ENCODE measurements at places on chromosomes 16 and 17.

DNA sequence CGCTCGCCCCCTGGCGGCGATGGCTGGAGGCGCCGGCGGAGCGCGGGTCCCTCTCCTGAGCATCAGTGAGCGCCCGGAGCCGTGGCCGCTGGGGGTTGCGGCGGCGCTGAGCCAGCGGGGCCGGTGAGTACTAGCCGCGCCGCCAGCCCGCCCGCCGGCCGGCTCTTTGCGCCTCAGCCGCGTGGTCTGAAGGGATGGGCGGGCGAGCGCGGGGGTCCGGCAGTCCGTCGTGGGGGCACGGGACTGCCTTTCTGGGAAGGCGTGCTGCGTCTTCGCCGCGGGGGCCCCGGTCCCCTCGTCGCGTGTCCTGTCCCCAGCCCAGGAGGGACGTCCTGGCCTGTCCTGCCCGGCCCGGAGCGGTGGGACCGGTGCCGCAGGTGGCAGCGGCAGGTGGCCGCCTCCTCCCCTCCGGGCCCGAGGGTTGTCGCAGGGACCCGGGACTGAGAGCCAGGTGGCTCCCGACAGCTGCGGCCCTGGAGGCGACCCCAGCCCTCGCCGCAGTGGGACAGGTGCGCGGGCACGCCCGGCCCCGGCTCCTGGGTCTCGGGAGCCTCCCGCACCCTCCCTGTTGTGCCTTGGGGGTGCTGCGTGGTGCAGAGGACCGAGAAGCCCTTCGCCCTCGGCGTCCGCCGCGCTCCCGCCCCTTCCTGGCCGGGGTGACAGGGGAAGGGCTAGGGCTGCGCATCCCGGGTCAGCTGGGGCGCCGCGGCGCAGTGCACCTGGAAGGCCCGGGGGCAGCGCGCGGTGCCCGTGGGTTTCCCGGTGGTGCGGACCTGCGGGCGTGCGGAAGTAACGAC, at the start of gene SPECC1:
Gene SPECC1 (plus strand): TSS at position 58 of the 797 bp plus-strand sequence. CDS start 87,293 bp downstream, outside the sequence.
- peak; percentile 83 for DNase-seq

- no peak for DNase-seq
Observed at GRCh38 chr17:67671493-67671892, 46.2 kb upstream of the NOL11 start.

DNA sequence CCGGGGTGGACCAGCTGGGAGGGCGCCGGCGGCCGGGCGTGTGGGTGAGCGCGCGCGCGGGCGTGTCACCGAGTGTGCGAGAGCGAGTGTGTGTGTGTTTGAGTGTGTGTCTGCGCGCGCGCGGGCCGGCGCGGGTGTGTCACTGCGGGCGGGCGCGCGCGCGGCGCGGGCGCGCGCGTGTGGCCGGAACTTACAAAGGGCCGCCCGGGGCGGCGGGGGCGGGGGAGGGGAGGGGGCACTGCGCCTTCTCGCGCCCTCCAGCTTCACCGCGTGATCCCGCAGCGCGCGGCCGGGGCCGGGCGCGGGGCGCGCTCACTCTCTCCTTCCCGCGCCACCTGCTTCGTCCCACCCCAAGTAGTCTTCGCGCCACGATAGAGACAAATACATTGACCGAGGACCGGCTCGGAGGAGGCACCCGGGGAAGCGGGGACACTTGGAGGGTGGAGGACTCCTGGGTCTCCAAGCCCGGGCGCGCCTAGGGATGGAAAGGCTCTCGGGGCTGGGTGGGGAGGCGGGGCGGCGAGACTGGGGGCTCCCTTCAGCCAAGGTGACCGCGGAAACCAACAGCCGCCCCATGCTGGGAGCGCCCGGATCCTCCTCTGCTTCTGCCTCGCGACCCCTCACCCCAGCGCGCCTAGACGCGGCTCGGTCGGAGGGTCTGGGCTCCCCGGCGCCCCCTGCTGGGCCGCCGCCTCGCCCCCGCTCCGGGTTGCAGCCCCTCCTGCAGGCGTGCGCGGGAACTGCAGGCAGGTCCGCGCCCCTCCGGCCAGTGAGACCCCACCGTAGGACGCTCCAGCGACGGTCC, at the start of gene SRCIN1:
Gene SRCIN1 (minus strand): TSS at position 112 of the 805 bp plus-strand sequence. CDS start 247 bp downstream, outside the sequence.
- peak; percentile 67 for DNase-seq

- no peak for DNase-seq
Observed at GRCh38 chr17:8140065-8141029, 11.9 kb downstream of the PER1 start.

DNA sequence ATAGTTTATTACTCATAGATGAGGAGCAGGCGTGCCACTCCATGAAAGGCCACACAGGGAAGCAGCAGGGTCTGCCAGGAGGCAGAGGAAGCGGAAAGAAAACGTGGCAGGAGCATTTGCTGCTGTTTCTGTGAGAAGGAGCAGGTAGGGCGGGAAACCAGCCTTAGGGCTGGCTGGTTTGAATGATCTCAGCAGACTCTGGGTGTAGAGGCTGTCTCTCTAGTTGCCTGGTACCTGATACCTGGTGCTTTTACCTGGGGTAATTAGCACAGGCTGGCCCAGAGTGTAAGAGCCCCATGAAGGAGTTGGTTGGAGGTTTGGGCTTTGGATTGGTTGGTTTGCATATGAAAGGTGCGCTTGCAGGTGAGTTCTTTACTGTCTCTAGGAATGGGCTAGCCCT, 205.0 kb upstream of the CACNG3 start:
- no peak for DNase-seq

- no peak for DNase-seq
Observed at GRCh38 chr17:42893359-42893758, 7.2 kb upstream of the G6PC1 start.

DNA sequence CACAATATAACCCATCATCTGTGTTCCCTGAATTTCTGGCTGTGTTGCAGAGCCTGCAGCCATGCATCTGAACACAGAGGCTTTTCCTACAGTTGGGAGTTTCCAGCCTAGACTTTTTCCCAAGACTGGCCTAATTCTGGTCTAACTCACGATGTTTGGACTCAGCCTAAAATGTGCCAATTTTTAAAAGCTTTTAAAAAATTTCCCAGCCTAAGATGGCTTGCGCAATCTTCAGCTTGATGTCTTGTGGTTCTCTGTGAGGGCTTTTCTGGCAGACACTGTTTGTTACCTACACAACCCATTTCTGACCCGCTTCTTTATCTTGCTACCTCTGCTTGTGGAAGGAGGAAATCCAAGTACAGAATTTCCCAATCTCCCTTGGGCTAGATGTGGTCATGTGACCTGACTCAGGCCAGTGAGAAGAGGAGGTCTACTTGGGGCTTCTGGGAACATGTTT, 72.7 kb upstream of the GAS7 start:
- DNase-seq: no peak

- DNase-seq: no peak
Observed at GRCh38 chr17:801660-802059, 19.5 kb downstream of the MRM3 start.

GRCh38 chr16:64900517-64900916, 221.3 kb downstream of the CDH11 start:
- DNase-seq: no peak

- no peak for DNase-seq
Observed at GRCh38 chr17:16652847-16653366, 743 bp downstream of the ZNF624 start.

- DNase-seq: no peak
Observed at GRCh38 chr17:19799796-19800195, 51.7 kb upstream of the ALDH3A1 start.

GRCh38 chr17:12047681-12048376, 27.2 kb downstream of the MAP2K4 start:
- DNase-seq: no peak

GRCh38 chr17:12053552-12053951, 32.9 kb downstream of the MAP2K4 start:
- DNase-seq: no peak

GRCh38 chr17:78793415-78793814, 11.3 kb upstream of the CYTH1 start:
- no peak for DNase-seq

- DNase-seq: no peak
Observed at GRCh38 chr17:67452681-67453554, 75.8 kb downstream of the PITPNC1 start.

DNA sequence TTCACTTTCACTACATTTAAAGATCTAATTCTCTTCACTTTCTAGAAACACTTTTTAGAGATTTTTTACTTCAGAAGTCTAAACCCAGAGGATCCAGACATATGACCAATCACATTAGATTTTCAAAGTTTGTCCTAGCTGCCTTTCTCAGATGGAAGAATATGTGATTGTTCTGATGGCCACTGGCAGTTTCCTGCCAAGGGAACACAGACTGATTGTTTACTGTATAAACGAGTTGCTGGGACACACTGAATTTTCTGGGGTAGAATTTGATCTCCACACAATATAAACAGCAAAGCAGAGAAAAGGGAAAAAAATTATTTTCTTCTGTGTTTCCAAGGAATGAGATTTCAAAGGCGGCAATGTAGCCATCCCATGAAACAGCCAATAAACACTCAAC, 480.0 kb downstream of the TOX3 start:
- no peak for DNase-seq

DNA sequence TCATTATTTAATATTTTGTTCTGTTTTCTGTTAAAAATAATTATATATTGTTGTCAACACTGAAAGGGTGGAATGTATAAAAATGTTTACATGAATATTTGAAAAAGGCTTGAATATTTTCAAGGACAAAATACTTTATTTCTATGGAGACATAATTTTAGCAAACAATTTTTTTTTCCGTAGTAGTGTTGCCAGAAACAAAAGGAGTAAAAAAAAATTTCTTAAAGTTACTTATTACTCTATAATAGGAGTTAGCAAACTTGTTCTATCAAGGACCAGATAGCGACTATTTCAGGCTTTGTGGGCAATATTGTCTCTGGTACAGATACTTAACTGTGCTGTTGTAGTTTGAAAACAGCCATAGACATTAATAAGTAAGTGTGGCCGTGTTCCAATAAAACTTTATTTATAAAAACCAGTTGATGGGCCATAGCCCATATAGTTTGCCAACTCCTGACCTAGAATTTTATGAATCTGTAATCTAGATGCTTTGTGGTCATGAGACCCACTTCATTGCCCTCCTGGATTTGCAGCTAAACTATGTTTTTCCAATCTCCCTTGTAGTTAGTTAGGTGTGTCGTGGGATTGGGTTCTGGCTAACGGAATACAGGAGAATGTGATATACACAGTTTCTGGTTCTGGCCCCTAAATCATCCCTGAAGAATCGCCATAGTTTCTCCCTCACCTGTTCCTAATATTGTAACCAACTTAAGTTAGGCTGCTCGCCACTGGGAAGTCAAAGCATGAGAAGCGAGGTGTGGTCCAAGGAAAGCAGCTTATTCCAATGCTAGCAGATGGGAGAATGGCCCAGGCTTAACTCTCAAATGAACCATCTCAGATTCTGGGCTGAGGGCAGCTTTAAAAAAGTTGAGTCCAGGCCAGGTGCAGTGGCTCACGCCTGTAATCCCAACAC, 153.6 kb downstream of the ABCA8 start:
- no peak for DNase-seq

- DNase-seq: no peak
Observed at GRCh38 chr16:56728980-56729734, 772 bp upstream of the NUP93 start.

- DNase-seq: no peak
Observed at GRCh38 chr17:75750661-75751423, 14.2 kb downstream of the GALK1 start.

DNA sequence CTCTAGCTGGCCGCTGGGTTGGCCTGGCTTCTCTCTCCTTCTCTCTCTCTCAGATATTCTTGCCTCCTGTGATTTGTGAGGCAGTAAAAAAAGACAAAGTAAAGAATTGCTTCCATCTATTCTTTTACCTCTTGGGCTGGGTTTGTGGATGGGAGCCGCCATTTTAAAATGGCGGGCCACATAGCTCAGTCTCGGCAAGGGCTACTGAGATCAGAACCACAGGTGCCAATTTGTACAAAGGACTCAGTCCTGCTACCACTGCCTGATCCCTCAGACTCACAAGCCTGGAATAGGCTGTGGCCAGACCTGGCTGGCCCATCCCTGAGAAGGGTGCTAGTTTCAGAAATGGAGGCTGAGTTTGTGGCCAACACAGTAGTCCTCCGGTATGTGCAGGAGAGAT, 24.1 kb downstream of the NOD2 start:
- no peak for DNase-seq

DNA sequence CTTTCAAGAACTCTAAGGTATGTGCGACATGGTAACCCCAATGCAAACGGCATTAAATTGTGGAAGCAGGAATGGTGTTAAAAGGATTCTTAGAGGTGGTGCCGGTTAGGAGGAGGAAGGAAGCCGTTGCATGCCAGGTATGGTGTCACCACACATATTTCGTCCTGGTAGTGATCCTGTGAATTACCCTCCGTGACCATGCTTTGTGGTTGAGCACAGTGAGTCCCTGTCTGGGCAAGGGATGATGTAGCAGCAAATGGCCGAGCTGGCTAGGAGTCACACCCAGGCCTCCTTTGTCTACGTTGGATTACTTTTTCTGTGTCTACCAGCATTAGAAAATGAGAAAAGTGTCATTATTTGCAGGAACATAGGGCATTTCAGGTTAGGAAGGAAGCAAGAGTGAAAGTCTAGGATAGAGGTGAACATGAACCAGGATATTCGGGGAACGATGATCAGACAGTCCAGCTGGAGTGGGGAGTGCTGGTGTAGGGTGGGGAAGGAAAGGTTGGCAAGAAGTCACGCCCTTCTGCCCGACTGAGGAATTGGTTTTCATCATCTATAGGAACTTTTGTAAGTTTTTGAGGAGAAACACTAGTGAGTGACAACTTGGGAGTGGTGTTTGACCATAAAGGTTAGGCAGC, 123.5 kb downstream of the PRKCA start:
- DNase-seq: no peak

DNA sequence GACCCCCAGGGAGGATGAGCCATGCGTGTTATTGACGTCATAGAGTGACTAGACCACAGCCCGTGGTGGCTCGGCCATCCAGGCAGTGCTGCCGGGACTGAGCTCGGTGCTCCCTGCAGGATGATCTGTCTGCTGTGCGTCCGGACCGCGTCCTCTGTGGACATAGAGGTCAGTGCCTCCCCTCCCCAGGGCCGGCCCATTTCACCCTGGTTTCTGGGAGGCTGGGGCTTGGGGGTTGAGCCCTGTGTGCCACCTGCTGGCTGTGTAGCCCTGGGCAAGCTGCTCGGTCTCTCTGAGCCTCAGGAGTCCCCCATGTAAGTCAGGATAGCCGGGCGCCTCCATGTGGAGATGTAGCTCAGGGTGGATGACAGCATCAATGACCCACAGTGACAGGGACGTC, 8.3 kb downstream of the TSC2 start:
- no peak for DNase-seq

DNA sequence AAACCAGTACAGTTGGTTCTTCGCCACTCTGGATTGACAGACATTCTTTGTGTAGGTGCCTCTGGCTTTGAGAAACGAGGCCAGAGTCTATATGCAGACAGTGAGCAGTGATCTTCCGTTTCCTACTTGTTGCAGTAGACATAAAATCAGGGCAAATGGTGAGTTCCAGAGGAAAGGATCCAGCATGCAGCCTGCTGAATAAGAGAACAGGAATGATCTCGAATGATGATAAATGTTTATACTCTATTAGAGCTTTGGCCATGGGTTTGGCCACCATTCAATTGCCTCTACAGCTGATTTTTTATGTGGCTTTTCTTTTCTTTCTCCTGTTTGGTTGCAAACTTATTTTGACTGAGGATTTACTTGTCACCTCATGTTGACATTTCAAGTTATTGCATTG, 286.7 kb downstream of the IRX3 start:
- no peak for DNase-seq

Measured in GM12891 (cell line).